ENCODE measurements at places on chromosomes 6 and 20. TPM values are rescaled to one million over a fixed set of nuclear protein-coding genes. Genes with fewer than 3 reads are reported as not detected.

DNA sequence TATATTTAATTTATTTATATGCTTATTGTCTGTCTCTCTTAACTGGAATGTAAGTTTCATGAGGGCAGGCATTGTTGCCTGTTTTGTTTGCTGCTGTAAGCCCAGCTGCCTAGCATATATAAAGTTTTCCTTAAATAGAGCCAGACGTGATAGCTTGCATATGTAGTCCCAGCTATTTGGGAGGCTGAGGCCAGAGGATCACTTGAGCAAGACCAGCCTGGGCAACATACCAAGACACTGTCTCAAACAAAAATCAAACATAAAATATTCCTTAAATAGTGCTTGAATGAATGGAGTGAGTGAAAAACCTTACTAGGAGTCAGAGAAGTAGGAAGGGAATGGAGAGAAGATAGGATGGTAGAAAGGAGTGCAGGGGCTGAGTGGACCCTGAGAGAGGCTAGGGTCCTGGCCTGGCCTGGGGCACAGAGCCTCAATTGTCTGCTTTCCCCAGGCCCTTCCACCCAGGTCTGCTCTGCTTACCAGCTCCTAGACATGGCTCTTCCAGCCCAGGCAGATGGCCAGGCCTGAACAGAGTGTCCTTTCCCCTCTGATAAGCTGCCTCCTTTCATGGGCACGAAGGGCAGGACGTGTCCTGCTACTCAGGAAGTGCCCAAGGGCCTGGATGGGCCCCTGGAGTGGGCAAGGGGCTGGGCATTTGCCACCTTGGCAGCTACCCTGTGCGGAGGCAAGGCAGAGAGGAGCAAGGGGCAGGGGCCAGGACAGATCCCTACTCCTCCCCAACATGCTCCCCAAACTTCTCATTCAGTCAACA, 17.7 kb upstream of the BAK1 start:
- no peak for DNase-seq

DNA sequence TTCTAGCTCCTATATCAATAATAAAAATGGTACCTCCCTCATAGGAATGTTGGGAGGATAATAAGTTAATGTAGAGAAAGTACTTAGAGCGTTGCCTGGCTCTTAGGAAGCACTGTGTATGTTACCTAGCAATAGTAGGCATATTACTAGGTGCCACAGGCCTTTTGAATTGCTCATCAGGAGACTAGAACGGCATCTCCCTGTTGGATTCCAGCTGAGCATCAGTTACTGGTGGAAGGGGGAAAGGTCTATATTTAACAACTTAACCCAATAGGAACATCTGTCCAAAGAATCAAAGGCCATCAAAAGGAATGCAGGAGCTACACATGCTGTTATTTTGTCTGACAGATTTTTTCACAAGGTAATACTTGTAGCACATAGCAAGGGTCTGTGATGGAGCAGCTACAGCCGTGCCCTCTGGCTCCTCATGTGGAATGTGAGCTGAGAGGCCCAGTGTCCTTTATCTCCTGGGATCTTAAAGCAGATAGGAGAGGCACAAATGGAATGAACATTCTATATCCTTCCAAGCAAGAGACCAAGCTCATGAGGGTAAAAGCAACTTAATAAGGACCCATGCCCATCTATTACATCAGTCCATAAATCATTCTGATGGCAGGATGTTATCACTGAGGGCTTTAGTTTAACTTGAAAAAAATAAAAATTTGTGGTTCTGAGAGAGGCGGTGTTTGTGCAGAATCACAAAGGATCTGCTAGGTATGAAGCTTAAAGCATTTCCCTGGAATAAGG, 184.9 kb upstream of the LAMP5 start:
- DNase-seq, result no peak

DNA sequence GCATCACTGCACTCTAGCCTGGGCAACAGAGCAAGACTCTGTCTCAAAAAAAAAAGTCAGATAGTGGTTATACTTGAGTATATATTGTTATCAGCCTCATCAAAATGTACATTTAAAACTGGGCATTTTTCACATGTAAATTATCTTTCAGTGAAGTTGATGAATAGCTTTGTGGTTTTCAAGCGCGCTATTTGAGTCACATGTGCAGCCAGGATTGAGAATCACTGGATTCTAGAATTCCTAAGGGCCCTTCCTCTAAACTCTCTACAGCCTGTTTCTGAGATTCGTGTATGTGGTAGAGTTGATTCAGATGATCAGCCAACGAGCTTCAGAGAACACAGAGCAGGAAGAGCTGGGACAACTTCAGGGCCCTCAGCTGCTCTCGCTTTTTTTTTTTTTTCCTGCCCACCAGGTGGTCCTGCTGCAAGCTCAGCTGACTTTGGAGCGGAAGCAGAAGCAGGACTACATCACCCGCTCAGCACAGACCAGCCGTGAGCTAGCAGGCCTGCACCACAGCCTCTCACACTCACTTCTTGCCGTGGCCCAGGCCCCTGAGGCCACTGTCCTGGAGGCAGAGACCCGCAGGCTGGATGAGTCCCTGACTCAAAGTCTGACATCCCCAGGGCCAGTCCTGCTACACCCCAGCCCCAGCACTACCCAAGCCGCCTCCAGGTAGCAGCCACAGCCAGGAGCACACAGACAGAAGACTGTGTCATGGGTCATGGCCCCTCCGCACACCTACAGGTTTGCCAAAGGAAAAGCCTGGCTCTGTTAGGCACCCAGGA, 18.3 kb downstream of the C20orf173 start:
- no peak for DNase-seq

DNA sequence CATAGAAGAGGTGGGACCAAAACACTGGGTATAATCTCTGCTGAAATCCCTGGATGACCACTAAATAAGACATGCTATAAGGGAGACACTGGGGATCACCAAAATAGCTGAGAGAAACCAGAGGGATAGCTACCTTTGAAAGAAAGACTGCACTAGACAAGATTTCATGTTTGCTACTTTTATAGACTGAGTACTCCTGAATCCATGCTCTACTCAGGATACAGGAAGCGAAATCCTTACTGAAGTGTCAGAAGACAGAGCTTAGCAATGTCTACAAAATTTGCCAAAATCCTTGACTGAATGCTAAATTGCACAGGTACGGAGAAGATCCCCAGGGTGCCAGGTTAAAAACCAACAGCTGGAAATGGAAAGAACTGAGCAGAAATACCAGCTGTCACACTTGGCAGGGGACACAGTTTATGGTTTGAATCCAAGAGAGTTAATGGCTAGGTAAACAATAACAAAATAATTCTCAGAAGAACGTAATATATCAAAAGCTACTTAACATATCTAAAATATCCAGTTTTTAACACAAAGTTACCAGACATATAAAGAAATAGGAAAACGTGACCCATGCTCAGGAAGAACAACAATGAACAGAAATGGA, 125.4 kb downstream of the MAN1A1 start:
- no peak for DNase-seq

GRCh38 chr6:106787327-106788196, 158.2 kb downstream of the QRSL1 start:
- no peak for DNase-seq

LCA5 gene
- total RNA-seq, result 0.26 TPM

BAG2 gene
- 7.3 TPM for total RNA-seq

RSPO4 gene
- total RNA-seq, result 0.11 TPM

CALHM6 gene
- total RNA-seq, result 26.7 TPM

CCN6 gene
- not detected for total RNA-seq

Data from activated naive CD8-positive, alpha-beta T cell treated with anti-CD3 and anti-CD28 coated beads, Interleukin-2, amount 10 ng/mL, durations not matched to agents 7 days and 5 days (primary cell).